Left lobe of liver (tissue), 2 donors: ENCODE measurements at places on chromosomes 16 and 17. TPM values are rescaled to one million over a fixed set of nuclear protein-coding genes. Genes with fewer than 3 reads are reported as not detected.

BOLA2B gene
- 21.7 TPM for total RNA-seq

ZG16 gene
- 1.3 TPM for total RNA-seq

KLHL10 gene
- not detected for total RNA-seq

MFAP4 gene
- 2.8 TPM for total RNA-seq

ST6GALNAC1 gene
- 0.75 TPM for total RNA-seq

- DNase-seq = no peak
Measured at GRCh38 chr17:68305142-68305541, 13.8 kb downstream of the ARSG start.

DNA sequence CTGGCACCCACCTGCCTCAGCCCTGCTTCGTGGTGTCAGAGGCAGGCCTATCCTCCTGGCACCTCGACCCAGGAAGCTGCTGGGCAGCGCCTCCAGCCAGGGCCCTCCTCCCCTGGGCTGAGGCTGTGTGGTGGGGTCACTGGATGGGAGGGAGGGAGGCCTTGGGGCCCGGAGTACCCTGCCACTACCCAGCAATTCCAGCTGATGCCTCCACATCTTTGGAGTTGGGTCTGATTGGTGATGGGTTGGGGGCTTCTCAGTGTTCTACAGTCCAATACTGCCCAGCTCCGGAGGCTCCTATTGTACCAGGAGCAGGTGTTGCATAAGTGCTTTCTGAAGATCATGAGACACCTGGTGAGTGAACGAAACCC, 48.0 kb downstream of the USP22 start:
- no peak for DNase-seq

GRCh38 chr16:88387941-88388627, 5.3 kb downstream of the ZNF469 start:
- DNase-seq = no peak

- DNase-seq = no peak
Measured at GRCh38 chr17:46836500-46836899, 14.9 kb upstream of the WNT9B start.

- no peak for DNase-seq
Measured at GRCh38 chr16:19532601-19533000, 8.9 kb downstream of the CCP110 start.
